Activated T-helper 17 cell treated with anti-CD3 and anti-CD28 coated beads, Interleukin-2, amount 50 U/mL, for 72 hours (primary cell): ENCODE measurements at places on chromosomes 5 and 9. TPM values are rescaled to one million over a fixed set of nuclear protein-coding genes. Genes with fewer than 3 reads are reported as not detected.

DNA sequence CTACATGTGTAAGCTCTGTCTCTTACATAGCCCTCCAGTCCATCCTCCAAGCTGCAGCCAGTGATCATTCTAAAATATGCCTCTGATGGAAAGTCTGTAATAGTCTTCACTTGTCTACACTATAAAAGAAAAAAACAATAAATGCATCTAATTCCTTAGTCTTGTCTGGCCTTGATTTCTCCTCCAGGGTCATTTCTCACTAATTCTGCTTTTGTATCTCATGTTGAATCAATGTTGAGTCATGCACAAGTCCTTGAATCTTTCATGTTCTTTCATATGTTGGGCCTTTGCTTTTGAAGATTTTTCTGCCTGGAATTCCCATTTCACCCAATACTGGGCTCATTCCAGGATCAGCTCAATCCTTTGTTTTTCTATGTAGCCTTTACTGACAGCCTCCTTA, 121.1 kb upstream of the TRIM32 start:
- ATAC-seq, result no peak

- ATAC-seq, result no peak
Measured at GRCh38 chr9:94872891-94873511, 146.5 kb downstream of the AOPEP start.

The SPINK5 gene
- total RNA-seq, result not detected

DNA sequence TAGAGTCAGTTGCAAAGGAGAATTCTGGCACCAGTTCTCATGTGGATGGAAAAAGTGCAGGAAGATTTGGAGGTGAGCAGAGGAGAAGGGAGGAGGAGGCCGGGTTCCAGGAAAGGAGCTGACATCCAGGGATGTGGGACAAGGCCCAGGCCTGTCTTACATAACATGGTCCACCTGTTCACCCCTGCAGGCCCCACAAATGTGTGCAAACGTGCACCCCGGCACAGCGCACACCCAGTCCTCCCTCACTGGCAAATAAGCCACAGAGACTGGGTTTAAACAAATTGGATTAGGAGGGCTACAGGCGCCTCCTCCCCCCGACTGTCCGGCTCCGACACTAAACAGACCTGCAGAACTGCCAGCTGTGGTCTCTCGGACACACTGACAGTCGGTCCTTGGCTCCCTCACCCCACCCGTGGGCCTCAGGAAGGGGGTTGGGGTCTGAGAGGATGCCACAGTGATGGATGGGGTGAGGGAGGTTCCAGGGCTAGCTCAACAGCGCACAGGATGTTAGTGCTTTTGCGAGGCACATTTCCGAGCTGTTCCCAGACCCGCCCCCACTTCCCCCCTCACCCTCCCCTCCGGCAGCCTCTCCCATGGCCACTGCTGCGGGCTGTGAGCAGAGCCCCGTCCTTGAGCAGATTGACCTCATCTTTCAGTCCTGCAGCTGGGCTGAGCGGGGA, 43.4 kb upstream of the IL17B start:
- ATAC-seq, result no peak

GRCh38 chr9:79694676-79695400, 123.1 kb downstream of the TLE4 start:
- ATAC-seq, result peak; percentile 23

- no peak for ATAC-seq
Measured at GRCh38 chr9:89093201-89093975, 85.2 kb downstream of the SHC3 start.

The GPR151 gene
- total RNA-seq, result not detected

The DMRT3 gene
- not detected for total RNA-seq

DNA sequence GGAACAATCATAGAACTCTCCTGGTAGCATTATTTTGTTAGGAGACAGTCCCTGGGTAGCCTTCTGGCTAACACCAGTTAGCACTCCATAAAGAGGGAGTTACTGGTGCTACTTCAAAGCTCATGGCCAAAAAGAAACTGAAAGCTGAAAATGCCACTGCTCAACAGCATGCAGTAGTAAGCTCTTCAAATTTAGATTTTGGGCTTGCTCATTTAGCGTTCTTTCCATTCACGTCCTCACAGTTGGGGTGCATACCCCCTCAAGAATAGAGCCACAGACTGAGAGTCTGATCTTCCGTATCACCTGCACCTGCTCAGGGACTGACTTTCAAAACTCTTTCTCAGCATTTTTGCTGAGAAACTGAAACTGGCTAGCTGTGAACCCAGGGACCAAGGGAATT, 24.7 kb downstream of the NTRK2 start:
- peak; percentile 46 for ATAC-seq

The LEAP2 gene
- total RNA-seq, result 2.9 TPM

GRCh38 chr5:25489834-25490538, 845.2 kb upstream of the CDH10 start:
- ATAC-seq, result no peak

GRCh38 chr9:112820881-112821280, 69.8 kb downstream of the SLC46A2 start:
- ATAC-seq, result no peak

DNA sequence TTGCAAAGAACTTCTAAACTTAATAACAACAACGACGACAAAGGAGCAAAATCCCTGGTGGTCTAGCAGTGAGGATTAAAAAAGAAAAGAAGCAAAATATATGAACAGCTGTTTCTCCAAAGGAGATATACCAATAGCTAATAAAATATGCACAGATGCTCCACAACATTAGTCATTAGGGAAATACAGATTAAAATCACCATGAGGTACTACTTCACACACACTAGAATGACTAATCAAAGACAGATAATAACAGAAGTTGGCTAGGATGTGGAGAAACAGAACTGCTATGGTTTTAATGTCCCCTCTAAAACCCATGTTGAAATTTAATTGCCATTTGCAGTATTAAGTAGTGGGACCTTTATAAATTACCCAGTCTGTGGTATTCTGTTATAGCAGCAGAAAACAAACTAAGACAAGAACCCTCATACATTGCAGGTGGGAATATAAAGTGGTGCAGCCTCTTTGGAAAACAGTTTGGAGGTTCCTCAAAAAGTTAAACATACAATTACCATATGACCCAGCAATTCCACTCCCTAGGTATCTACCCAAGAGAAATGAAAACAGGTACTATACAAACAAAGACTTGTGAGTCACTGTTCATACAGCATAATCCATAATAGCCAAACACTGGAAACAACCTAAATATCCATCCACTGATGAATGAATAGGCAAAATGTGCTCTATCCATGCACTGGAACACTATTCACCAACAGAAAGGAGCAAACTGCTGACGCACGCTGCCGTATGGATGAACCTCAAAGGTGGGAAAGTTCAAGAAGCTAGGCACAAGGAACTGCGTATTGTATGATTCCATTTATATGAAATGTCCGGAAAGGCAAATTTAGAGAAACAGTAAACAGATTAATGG, 11.4 kb upstream of the DUSP1 start:
- peak; percentile 32 for ATAC-seq

DNA sequence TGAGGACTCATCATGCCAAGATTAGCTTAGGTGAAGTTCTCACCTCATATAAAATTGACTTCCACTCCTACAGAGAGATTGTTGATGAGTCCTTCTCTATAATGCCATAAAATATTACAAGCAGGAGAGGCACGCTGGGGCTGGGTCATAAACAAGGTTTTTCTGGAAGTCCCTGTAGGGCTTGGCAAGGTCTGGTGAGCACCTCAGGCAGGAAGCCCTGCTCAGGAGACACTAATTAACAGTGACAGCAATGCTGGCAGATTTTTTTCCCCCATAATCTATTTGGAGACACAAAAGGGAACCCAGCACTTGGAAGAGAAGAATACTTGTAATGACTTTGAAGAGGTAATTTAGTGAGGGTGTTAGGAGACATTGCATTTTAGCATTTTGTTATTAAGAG, 118.7 kb downstream of the DIRAS2 start:
- no peak for ATAC-seq

The FAM81B gene
- not detected for total RNA-seq

GRCh38 chr5:61366497-61367240, 34.6 kb downstream of the ZSWIM6 start:
- ATAC-seq, result no peak

- ATAC-seq, result no peak
Measured at GRCh38 chr5:136682986-136683385, 317.6 kb upstream of the TRPC7 start.

DNA sequence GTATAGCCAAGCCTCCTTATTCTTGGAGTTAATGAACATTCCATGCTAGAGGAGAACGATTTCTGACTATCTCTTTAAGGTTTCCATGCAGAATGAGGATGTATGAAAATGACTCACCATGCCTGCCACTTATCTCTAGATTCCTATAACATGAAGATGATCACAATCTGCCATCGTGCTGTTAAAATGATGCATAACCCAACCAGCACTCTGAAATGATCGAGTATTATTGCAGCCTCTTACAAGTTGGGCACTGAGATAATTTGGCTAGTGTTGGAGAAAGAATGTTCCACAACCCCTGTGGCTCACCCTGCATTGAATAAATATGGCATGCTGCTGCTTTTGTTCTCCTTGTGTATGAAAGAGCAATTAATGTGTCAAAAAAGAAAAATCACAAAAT, 1143.6 kb upstream of the WWC1 start:
- no peak for ATAC-seq

DNA sequence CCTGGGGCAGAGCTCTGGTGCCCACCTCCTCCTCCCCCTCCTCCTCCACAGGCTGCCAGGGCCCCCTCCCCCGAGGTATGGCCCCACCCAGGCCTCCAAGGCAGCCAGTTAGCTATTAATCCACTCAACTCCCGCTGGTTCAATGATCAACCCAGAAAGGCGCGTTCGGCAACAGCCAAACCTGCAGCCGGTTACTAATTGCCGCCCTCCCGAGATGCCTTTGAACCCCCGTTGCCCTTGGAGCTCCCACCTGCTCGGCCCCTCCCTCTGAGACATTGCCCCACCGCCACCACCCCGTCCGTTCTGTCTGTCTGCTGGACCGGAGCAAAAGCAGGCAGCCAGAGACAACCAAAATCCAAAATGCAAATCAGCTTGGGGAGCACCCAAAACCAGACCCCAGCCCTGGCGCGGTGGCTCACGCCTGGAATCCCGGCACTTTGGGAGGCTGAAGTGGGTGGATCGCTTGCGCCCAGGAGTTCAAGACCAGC, 25.8 kb downstream of the NOTCH1 start:
- no peak for ATAC-seq

DNA sequence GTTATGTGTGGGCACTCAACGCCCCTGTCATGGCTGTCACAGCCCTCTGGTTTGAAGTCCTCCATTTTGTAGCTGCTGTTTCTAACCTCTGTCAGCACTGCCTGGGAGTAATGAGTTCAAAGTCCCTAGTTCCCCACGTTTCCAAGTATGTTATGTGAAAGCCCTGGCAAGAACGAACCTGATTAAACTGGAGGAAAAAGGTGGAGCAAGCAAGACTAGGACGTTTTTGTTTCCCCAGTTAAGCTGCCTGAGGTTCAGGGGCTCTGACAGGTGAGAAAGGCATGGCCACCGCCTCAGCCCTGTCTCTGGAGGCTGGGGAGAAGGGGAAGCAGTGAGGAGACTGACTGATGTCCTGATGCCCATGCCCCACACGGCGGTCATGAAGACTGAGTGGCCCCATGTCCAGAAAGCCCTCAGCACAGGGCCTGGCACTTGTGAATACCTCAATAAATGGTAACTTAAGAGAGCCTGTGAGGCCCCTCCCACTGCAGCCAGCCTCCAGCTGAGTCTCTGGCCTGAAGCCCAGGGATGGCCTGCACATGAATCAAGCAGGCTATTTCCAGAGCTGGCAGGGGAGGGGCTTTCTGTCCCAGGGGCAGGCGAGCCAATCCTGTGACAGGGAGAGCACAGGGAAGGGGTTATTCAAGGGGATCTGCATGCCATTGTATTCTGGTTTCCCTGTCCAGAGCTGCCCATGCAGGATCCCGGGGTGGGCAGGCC, 61.8 kb downstream of the PFDN1 start:
- no peak for ATAC-seq

GRCh38 chr5:162769019-162769418, 668.4 kb upstream of the CCNG1 start:
- no peak for ATAC-seq

The OTULINL gene
- total RNA-seq, result 19.0 TPM

DNA sequence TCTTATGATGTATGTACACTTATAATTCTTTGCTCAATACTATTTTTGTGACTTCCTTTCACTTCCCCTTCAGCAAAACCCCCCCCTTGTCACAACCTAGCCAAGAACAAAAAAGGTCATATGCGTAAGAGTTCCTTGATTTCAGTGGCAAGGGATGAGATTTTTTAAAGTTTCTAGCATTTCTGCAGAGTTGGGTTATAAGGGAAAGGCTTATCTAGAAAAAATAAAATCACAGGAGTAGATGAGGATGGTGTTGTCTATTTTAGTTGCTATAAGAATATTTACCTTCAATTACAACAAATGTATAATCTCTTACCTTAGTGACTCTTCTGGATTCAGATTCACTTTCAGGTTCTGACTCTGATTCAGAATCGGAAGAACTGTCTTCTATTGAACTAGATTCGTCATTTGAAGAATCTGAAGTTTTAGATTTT, 184.6 kb downstream of the AP3B1 start:
- ATAC-seq, result no peak

DNA sequence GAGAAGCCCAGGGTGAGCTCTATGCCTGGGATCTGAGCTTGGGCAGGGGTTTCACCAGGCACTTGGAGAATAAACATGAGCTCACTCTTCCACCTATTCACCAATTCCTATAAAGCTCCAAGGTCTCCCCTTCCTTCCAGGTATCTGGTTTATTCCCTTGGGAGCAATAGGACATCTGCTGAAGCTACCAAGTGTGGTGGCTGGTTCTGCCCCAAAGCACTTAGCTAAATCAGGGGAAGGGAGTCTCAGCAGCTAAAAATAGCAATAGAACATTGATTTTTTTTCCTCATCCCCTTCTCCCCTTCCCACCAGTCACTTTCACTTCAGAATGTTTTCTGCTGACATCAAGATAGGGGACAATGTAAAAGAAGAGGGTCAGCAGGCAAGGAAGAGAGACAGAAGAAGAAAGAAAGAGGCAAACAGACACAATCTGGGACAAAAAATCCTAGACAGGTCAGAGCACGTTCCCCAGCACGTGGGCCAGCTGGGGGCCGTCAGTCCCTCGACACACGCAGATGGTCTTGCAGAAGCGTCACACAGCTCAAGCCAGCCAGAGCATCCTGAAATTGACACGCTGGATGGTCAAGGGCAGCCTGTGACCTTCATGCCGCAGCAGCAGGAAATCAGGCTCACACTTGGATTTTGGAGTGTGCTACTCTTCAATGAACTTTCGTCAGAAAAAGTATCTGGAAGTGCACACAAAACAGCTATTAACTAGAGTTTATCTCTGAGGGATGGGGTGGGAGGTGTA, 176.0 kb downstream of the ZNF608 start:
- ATAC-seq, result no peak

The MYOZ3 gene
- total RNA-seq, result 0.06 TPM

DNA sequence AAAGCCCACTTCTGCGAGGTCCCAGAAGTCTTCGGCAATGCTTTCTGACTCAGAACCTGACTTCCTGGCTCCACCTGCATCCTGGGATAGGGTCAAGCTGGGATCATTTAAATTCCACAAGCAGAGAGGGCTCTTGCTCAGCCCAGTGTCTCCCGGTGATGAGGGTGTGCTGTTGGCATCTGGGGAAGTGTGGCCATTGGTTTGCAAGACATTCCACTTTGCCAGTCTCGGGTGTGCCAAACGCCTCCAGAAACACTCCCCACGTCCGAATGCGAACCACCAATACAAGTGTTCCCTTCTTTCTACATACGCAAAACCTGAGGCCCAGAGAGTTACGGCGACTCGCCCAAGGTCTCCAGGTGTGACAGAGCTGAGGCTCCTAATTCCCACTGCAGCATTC, 43.1 kb upstream of the FCN2 start:
- ATAC-seq, result no peak
